ENCODE measurements at places on chromosomes 16 and 17. TPM values are rescaled to one million over a fixed set of nuclear protein-coding genes. Genes with fewer than 3 reads are reported as not detected.

GRCh38 chr17:45975640-45976295 is 23.3 kb upstream of the STH start:
- DNase-seq, result no peak

- no peak for DNase-seq
Measured at GRCh38 chr17:4293572-4293971, 29.8 kb upstream of the ANKFY1 start.

GRCh38 chr17:3008336-3009288 is 54.8 kb downstream of the OR1D5 start:
- DNase-seq, result no peak

GRCh38 chr17:67747681-67748235 is 30.0 kb downstream of the NOL11 start:
- no peak for DNase-seq

DNA sequence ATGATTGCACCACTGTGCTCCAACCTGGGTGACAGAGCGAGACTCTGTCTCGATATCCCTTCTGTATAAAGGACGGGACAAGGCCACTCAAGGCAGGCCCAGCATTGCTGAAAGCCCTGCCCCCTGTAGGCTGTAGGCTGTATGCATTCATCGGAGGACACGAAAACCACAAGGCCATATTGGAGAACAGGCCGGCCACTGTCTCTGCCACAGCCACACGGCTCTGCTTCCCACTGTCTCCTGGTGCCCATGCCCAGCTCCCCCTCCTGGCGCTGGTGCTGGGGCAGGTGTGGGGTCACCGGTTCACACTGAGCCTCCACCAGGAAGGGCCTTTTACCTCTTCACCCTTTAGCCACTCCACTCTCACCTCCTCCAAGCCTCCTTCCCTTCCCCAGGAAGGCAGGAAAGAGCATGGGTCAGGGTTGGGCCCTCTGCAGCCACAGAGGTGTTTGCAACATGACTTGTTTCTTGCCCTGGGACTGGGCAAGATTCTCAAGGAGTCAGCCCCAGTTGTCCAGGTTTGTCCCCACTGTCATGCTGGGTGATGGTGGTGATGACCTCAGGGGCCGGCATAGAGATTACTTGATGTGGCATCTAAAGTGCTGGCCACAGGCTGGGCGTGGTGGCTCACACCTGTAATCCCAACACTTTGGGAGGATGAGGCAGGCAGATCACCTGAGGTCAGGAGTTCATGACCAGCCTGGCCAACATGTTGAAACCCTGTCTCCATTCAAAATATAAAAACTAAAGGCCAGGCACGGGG is 5.3 kb upstream of the NTN3 start:
- DNase-seq, result no peak

- no peak for DNase-seq
Measured at GRCh38 chr17:32769846-32770245, 107.1 kb downstream of the MYO1D start.

GRCh38 chr17:78919861-78920450 is 5.2 kb downstream of the TIMP2 start:
- DNase-seq, result no peak

DNA sequence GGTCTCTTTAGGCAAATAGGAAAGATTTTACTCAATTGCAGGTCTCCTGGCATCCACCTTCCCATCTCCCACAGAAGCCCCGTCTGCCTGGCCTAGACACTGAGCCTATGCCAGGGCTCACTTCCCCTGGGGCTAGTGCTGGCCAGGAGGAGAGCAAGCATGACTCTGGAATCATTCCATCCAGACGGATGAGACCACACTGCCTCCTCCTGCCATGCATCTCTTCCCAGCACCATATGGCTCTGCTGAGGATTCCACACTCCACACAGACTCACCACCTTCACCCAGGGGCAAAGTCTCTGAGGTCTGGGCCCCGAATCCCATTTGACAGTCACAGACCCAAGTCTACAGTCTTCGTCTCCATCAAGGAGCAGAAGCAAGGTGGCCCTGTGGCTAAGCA is 346.5 kb downstream of the C16orf95 start:
- DNase-seq, result no peak

GRCh38 chr16:24149102-24149501 is 107.0 kb upstream of the CACNG3 start:
- DNase-seq, result no peak

GRCh38 chr16:68349838-68350410 is 39.1 kb downstream of the PRMT7 start:
- no peak for DNase-seq

- DNase-seq, result no peak
Measured at GRCh38 chr16:22014271-22014873, 6.5 kb downstream of the MOSMO start.

GRCh38 chr17:9218064-9218635 is 196.8 kb downstream of the NTN1 start:
- DNase-seq, result no peak

GRCh38 chr17:67503739-67504138 is 126.7 kb downstream of the PITPNC1 start:
- no peak for DNase-seq

GRCh38 chr16:57759541-57760356 is 24.2 kb downstream of the KATNB1 start:
- no peak for DNase-seq

DNA sequence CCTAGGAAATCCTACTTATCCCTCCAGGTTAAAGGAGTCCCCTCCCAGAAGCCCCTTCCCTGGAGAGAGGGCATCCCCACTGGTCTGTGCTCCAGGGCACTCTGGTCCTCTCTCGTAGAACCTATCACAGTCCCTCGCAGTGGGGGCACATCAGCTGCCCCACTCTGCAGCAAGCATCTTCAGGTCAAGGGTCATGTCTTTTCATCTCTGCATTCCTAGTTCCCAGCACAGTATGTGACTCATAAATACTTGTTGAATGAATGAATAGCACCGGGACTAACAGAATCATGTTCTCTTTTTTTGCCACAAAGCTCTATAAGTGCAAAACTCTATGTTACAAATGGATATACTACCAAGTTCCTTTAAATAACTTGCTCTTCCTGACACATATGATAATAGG is 36.0 kb downstream of the RNF157 start:
- no peak for DNase-seq

TBC1D26 gene
- 0.60 TPM for polyA plus RNA-seq

SLFN13 gene
- 23.6 TPM for polyA plus RNA-seq

DHRS7C gene
- polyA plus RNA-seq, result not detected

TBC1D16 gene
- 35.1 TPM for polyA plus RNA-seq

DRC3 gene
- polyA plus RNA-seq, result 15.3 TPM

C16orf92 gene
- polyA plus RNA-seq, result not detected

ZPBP2 gene
- polyA plus RNA-seq, result not detected

SPATA32 gene
- 0.13 TPM for polyA plus RNA-seq
